ENCODE measurements at places on chromosomes 3 and 15. TPM values are rescaled to one million over a fixed set of nuclear protein-coding genes. Genes with fewer than 3 reads are reported as not detected.

Gene AGBL1
- not detected for total RNA-seq

Gene PAQR9
- total RNA-seq, result not detected

Gene PLIN1
- 0.70 TPM for total RNA-seq

Gene SNRK
- 25.9 TPM for total RNA-seq

Gene RNF7
- 84.3 TPM for total RNA-seq

- no peak for DNase-seq
Measured at GRCh38 chr15:58738046-58738707, 11.3 kb downstream of the ADAM10 start.

DNA sequence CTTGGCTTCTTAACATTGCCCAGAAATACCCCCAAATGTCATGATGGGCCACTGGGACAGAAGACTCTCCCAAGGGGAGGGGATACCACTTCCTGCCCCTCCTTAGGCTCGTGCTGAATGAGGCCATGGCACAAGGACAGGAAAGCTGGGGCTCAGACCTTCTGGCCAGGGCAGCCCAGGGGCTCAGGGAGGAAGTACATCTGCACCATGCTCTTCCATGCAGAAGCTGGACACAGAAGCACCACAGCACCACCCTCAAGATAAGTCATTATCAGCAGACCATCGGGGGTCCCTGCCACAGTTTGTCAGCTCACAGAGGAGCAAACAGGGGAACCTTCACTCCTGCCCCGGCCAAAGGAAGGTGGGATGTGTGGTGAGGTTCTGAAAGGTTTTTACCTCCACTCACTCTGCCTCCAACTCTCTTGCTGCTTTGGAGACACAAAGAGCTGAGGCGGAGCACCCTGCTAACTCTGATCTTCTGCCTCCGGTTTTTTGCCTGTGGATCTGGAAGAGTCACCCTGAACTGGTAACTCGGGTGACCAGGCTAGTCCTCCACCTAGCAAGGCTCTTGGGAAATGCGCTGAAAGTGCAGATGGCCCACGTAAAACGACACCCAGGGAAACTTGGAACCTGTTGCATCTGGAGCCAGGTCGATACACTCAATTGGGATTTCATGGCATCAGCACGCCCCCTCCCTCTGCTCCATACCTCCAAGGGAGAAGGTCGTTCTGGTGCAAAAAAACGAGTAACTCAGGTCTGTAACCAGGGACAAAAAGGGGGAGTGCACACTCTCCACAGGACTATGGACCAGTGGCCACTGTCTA lies 8.3 kb downstream of the BMF start:
- no peak for DNase-seq

- DNase-seq, result no peak
Measured at GRCh38 chr15:50304836-50305235, 39.3 kb upstream of the HDC start.

- DNase-seq, result no peak
Measured at GRCh38 chr3:17013050-17013449, 128.3 kb downstream of the PLCL2 start.

- DNase-seq, result no peak
Measured at GRCh38 chr3:136787349-136787748, 31.6 kb upstream of the SLC35G2 start.

GRCh38 chr3:141336672-141337522 lies 31.4 kb upstream of the ZBTB38 start:
- no peak for DNase-seq

GRCh38 chr3:177514611-177515499 lies 317.6 kb upstream of the TBL1XR1 start:
- no peak for DNase-seq

DNA sequence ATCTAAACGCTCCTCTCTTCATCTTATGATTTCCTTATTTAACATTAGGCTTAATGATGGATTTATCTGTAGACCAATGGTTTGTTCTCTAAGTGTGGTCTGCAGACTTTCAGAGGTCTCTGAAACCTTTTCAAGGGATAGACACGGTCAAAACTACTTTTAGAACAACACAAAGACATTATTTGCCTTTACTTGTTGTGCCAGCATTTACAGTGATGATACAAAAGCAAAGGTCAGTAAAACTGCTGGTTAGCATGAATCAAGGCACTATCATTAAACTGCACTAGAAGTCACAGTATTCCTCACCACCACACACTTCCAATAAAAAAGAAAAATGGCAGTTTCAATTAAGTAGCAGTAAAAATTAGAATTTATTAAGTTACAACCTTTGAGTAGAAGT lies 24.4 kb upstream of the IGDCC4 start:
- DNase-seq, result no peak

GRCh38 chr3:148990236-148990635 lies 1.1 kb upstream of the GYG1 start:
- DNase-seq, result no peak
